Activated CD4-positive, alpha-beta T cell treated with anti-CD3 and anti-CD28 coated beads, Interleukin-2, amount 50 U/mL, for 48 hours (primary cell): ENCODE measurements at places on chromosomes 6 and 20.

DNA sequence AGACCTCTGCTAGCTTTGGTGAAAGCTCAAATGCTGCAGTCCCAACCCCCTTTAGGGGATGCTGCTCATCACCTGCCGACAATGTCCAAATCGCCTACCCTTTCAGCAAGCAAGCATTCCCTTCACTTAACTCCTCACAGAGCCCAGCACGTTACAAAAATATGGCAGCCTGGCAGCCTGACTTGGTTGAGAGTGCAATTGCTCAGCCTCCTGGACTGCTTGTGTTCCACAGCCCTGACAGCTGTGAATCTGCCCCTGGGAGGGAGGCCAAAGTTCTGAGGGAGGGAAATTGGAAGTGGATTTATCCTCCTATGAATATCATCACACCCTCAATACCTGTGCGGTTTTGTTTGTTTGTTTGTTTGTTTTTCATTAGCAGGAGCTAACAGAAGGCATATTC is 231.0 kb downstream of the HIVEP2 start:
- DNase-seq: no peak

- no peak for DNase-seq
Measured at GRCh38 chr20:61940491-61940890, 125.2 kb downstream of the TAF4 start.

DNA sequence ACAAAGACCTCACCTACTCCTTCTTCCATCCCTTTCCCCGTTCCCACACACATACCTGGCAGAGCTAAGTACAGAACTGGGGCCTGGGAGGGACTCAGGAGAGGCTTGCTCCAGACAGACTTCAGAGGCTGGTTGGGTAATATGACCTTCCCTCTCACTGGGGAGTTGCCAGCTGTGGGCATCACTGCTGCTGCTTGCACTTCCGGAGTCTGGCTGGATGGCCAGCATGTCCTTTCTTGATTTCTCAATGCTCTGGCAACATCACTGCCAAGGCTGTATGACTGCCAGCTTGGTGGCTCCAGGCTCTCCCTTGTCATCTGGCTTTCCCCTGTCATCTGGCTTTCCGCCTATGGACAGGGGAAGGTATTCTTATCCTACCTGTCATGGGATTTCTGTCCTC is 47.8 kb downstream of the CDH22 start:
- no peak for DNase-seq

DNA sequence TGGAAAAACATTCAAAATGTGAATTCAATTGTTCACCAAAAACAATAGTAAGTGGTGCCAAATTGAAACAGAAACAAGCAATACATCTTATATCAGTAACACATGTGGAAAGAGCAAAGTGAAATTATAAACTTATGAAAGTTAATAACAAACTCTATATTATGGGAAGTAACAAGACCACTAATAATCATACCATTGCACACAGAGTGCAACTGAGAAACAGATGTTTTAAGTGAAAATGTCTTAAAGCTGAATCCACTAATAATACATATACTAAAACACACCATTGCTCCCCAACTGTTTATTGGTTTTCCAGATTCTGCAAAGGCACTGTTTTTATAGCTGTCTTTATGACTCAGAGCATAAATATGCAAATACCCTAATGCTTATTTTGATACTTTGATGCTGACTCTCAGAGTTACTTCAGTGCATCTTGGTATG is 292.3 kb downstream of the RFPL4B start:
- DNase-seq: no peak

DNA sequence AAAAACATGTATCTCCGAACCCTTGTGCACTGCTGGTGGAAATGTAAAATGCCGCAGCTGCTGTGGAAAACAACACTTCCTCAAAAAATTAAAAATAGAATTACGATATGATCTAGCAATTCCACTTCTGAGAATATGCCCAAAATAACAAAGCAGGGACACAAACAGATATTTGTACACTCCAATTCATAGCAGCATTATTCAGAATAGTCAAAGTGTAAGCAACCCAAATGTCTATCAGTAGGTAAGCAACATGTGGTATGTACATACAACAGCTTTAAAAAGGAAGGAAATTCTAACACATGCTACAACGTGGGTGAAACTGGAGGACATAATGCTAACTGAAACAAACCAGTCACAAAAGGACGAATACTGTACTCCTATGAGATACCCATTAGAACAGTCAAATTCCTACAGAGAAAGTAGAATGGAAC is 5.7 kb upstream of the RAB5IF start:
- no peak for DNase-seq

DNA sequence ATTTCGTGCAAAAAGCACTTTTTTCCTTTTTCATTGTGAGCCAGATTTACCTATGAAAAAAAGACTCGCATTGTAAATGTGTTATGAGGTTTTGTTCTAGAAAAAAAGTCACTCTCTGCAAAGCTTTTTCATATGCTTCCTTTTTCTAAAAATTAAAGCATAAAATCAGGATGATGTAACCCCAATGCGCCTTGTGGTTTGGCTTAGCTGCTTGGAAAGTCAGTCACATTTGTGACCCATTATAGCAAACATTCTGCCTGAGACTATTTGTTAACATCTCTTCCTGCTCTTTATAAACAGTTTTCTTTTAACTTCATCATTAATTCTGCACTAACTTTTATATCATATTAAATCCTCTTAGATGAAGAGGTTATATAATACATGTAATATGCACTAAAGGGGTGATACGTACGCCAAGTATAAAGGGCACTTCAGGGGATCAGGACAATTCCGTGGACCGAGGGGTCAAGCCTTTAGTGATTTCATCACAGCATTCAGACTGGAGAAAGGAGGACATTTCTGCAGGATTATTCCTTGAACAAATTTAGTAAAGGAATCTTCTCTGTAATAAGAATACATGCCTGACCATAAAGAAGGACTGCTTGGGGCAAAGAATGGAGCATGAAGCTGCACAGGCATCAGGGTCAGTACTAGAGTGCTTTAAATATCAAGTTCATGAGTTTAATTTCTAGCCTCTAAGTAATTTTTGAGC is 48.1 kb upstream of the SMLR1 start:
- no peak for DNase-seq
